WERI-Rb-1 (cell line): ENCODE measurements at places on chromosomes 12 and 14.

GRCh38 chr14:74868739-74869138, 7.2 kb downstream of the PROX2 start:
- DNase-seq, result no peak

DNA sequence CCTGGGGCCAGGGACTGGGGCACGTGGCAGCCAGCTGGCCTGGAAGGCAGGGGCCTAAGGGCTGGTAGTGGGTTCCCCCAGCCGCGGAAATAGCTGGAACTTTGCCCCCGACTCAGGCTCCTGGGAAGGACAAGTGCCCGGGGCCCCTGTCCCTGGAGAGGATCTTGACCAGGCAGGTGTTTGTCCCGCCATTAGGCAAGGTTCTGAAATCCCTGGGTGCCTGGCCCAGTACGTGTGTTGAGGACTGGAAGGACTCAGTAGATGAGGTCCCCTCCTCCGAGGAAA, 94.2 kb downstream of the B4GALNT3 start:
- no peak for DNase-seq

DNA sequence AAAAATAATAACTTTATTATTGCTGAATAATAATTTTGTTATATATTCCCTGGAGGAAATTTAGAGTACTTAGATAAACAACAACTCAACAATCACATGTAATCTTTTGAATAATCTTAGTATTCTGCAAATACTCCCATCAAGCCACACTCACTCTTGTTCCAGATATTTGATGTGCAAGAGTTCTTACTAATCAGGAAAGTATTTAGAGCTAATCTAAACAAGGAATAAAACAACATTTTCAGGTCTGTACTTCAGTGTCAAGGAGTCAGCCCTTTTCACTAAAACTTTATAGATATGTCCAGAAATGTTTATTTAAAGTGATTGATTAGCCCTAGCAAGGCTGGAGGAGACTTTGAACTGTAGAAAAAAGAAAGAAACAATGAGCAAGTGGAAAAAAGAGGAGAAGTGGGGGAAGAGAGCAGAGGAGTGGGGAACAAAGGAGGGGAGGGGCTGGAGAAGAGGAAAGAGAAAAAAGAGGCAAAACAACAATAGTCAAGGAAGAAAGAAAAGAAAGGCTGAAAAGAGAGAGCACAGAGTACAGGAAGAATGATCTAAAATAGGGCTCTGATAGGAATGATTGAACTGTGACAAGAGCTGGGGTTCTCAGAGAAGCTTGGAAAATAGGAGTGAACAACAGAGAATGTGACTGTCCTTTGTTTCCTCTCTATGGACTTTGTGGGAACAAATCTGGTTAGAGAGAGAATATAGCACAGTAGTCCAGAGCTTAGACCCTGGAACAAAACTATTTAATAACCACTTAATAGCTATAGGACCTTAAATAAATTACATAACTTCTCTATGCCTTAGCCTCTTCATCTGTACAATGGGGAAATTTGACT, 238.7 kb downstream of the AKAP6 start:
- no peak for DNase-seq

- no peak for DNase-seq
Observed at GRCh38 chr12:58528271-58528670, 392.0 kb downstream of the LRIG3 start.

DNA sequence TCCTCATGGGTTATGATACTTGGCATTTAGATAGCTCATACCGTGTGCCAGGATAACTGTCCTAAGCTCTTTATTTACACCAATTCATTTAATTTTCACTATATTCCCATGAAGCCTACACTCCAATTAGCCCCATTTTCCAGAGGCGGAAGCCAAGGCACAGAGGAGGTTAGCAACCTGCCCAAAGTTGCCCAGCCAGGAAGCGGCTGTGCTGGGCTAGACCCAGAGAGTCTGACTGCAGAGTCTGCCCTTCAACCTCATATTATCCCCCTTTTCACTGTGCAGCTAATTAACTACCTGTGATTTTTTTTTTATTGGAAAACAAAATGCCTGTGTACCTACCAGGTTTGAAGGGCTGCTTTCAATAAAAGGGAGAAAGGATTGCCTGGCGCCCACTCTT, 2.5 kb downstream of the RFLNA start:
- DNase-seq, result no peak

DNA sequence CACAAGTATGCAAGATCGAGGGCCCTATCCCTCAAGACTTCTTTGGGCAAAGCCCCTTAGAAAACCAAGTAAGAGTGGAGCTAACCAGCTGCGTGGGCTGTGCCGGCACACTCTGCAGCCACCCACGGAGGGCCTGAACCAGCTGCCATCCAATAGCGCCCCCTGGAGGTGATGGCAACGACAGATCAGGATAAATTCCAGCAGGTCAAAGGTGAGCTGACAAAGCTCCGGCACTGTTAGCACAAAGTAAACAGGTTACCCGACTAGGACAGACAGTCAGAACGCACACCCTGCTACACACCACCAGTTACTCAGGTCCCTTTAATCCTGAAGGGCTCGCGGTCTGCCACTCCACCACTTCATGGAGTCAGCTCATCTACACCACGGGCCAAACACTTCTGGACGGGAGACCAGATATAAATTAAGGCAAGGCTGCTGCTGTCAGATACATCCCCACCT, 4.9 kb downstream of the ZBTB39 start:
- peak; percentile 74 for DNase-seq

- no peak for DNase-seq
Observed at GRCh38 chr12:89347325-89347829, 4.9 kb downstream of the DUSP6 start.

DNA sequence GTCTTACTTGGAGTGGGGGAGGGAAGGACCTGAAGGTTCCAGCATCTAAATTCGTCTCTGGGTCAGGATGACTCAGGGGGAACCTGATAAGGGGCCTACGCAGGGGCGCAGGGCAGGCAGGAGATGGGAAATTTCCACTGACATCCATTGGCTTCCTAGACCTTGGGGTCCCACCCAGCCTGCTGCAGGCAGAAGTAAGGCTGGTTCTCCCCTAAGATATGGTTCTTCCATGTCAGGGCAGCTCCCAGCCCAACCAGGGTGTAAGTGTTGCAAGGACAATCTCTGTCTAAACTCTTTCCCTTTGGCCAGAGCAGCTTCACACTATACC, 2.1 kb upstream of the NDRG2 start:
- DNase-seq, result no peak

DNA sequence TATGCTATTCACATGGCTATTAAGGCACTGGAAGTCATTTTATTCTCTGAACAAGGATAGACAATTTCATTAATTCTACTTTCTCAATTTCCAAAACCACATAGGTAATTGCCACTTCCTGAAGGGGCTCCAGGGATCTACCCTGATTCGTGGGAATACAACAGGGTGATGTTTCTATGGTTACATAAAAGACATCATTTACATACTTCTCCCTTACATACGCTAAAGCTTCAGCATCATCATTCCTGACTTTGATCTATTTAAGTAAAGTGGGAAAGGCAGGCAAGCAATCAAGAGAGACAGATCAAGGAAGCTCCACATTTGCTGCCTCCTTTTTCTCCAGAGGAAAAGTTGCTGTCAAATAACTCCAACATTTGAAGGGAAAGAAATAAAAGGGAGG, 118.8 kb upstream of the SINHCAF start:
- DNase-seq, result no peak

- no peak for DNase-seq
Observed at GRCh38 chr12:32102234-32102633, 4.4 kb upstream of the BICD1 start.

DNA sequence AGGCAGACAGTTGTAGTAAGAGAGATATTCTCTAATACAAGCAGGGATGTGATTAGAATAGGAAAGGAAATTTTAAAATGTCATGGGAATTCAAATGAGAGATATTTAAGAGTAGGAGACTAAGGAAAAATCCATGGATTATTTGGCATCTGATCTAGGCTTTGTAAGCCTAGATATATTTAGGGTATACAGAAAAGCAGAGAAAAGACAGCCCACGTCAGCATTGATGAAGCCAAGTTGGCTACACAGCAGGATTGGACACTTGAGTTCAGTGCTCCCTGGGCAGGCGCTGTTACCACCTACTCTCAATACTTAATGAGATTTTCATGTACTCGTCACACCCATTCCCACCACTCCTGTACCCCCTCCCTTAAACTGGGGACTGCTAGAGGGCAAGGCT, 1.7 kb upstream of the KCNJ8 start:
- no peak for DNase-seq

DNA sequence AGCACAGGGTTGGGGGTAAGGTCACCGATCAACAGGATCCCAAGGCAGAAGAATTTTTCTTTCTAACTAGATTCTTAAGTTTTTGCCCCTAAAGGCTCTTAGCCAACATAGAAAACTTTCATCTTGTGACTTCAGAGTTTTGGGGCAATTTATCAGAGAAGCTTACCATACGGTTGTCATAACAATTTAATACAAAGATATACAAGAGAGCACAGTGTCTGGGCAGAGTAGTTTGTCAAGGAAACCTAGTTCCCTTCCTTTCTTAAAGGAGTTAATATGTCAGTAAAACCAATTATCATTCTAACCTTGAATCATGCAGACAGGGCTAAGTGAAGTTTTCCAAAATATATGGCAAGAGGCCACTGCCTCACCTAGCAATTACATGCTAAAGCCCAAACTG, 18.4 kb downstream of the NR2C1 start:
- no peak for DNase-seq

- no peak for DNase-seq
Observed at GRCh38 chr14:59246566-59246965, 58.1 kb downstream of the DAAM1 start.
